ENCODE measurements at places on chromosomes 2 and 18.

GRCh38 chr2:214730800-214731407, 78.6 kb downstream of the BARD1 start:
- DNase-seq, result no peak

DNA sequence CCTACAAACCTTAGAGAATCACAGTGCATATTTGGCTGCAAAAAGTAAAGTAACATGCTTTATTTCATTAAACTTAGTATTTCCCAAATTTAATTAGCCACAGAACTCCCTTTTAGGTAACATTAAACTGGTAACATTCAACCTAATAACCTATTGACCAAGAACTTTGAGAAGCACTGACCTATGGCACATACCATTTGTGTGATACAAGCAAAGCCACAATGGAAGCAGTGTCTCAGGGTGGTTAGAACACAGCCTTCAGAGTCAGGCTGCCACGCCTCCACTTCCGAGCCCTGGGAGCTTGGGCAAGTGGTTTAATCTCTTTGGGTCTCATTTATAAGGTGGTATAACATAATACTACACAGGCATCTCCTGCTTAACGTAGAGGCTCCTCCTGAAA, 301.4 kb downstream of the PDE11A start:
- DNase-seq, result no peak

GRCh38 chr2:170073288-170073687, 104.7 kb upstream of the MYO3B start:
- no peak for DNase-seq

- DNase-seq, result no peak
Measured at GRCh38 chr2:205660521-205661124, 21.7 kb upstream of the NRP2 start.

DNA sequence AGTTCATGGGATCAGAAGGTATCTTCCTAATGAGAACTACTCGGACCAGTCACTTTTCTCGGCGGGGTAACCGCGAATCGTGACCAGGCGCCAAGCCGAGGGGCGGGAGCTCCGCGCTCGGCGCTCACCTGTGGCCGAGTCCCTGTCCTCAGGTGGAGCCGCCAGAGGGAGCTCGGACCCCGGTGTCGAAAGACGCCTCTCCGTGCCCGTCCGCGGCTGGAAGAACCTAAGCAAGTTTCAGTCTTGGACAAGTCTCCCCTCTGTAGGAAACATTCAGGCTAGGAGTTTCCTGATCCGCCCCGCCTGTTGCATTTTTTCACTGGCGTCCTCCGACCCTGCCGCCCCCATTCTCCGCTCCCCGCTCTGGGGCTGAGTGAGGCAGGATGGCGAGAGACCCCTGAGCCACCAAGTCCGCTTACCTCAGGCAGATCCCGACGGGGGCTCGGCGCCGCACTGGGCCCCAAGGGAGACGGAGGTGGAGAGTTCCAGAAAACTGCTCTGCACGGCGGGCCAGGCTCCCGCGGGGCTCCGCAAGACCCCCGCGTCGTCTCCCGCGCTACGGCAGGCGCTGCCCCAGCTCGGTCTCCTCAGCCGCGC, 480 bp downstream of the DSEL start:
- peak; percentile 54 for DNase-seq

DNA sequence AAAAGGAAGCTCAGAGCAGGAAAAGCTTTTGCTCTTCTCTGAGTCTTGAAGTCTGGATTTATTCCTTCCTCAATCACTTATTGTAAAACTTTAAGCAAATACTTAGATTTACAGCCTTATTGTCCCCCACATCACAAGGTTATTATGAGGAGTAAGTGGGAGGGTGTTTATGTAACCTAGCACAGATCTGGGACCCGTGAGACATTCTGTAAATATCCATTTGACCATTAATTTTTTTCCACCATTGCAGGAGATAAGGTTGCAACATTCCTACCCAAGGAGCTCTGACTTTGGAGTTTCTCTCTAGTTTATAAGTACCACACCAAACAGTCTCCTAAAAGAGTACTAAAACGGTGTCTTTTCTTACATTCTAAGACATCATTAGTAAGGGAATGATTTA, 52.1 kb upstream of the CTIF start:
- DNase-seq, result no peak

GRCh38 chr2:240750409-240750808, 58.7 kb downstream of the AQP12A start:
- DNase-seq, result no peak

GRCh38 chr2:100964222-100964621, 37.9 kb upstream of the RPL31 start:
- no peak for DNase-seq

DNA sequence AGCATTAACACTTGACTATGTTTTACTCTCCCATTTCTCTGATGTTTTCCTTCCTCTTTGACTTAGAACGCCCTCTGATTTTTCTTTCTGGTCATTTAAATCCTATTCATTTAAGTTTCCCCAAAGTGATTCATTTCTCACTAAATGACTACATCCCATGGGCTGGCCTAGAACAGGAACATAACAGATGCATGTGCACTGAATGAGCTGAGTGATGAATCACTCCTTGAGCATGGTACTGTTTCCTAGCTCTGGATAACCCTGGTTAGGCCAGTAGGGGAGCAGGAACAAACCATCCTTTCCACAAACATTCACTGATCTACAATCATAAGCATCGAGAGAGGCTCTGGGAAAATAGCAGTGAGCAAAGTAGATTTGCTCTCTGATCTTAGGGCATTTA, 221.9 kb upstream of the SETBP1 start:
- DNase-seq, result no peak

- no peak for DNase-seq
Measured at GRCh38 chr2:234533626-234534025, 36.7 kb upstream of the ARL4C start.

DNA sequence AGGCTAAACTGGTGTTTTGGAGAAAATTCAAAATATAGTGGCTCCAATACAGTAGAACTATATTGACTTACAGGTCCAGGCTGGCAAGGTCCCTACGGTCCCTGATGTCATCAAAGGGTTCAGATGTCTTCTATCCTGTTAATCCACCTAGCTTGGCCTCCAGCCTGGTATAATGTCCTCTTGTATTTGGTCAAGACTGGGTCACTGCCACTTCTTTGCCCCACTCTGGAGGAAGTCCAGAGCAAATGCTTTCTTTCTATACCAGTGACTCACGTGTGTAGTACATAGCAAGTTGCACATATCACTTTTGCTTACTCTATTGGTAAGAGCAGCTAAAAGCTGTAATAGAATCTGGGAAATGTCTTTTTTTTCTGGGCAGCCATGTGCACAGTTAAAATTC, 80.8 kb downstream of the LCLAT1 start:
- DNase-seq, result no peak

DNA sequence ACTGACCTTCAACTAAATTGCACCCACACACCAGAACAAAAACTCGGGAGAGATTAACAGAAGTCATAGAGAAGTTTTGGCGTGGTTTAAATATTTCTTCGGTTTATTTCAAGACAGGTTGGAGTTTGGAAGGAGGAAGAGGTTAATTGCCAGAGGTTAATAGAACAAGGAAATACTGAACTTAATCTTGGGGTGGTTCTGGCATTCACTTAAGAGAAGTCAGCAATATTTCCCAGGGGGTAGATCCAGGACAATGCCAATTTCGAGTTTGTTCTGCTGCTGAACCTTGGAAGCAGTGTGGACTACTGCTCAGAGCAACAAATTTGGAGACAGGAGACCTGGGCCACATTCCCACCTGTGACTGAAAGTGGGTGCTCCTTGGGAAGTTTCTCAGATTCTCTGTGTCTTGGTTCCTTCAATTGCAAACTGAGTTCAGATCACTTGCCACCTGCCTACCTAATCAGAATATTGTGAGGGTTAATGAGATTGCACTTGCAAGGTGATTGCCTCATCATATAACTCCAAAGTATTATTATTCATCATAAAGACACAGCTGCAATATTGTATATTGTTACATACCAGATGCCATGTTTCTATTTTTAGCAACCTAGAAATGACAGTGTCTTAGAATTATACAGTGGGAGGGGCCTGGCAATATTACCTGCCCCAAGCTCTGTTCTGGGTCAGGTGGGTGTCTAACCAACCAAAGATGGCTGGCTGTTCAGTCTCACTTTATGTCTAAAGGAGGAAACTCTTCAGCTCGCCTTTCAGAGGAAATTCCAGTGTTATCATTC, 217.4 kb downstream of the CDCA7 start:
- no peak for DNase-seq

DNA sequence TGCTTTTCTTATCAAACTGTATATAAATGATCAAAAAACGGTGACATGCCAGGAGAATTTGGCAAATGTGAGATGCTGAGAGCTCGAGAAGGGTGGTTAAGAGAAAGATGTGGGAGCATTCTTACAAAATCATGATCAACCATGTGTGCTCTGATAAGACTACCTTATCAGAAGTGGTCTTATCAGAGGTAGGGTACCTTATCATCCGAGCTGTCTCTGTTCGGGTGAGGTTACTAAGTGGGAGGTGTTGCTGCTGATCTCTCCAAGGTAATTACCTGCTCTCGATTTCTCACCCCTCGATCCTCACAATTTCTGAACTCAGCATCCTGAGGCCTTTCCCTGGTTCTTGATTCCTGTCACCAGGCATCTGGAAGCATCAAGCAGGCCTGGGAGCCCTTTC, 813.0 kb upstream of the ID2 start:
- DNase-seq, result no peak

GRCh38 chr18:42929181-42929580, 186.3 kb downstream of the RIT2 start:
- no peak for DNase-seq

DNA sequence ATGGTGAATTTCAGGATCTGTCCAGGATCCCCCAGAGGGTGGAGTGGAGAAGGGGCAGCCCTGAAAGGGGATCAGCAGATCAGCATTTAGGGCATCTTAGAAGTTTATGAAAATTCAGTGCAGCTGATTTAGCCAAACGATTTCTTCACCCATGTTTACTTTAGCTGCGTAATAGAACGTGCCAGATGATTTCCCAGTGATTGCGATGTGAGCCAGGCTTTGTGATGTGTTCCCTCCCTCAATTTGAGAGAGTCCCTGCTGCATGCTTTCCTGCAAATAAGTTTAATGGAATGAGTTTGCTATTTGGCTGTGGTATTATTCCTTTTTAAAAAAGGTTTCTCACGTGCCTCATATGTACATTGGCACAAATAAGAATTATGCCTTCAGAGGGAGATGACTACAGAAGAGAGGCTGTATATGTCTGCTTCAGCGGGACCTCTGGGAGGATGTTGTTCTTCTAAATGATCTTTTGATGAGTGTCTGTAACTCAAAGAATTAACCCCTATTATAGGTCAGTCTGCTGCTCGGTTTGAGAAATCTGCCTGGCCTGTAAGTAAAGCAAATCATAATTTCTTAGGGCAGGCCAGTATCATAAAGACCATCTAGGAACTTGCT, 111.9 kb downstream of the MRO start:
- no peak for DNase-seq

DNA sequence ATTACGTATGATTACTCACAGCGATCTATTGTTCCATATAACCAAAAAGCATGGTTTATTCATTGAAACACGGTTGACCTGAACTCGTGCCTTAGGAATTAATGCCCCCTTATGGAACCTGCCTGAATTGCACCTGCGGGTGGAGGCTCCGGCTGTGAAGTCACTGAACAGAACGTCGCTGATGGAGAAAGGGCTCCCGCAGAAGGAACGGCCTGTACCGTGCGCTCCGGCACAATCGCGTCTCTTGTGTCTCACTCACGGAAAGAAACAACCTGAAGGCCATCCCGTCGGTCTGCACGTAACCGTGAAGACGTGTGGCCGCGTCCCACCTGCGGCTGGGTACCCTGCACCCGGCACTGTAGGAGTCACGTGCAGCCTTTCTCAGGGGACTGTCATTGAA, 133.1 kb downstream of the NFATC1 start:
- DNase-seq, result no peak

- no peak for DNase-seq
Measured at GRCh38 chr18:49904871-49905555, 91.7 kb upstream of the ACAA2 start.

- no peak for DNase-seq
Measured at GRCh38 chr2:32166115-32166574, 481 bp downstream of the SLC30A6 start.

GRCh38 chr2:105866216-105867185, 121.8 kb downstream of the NCK2 start:
- no peak for DNase-seq

DNA sequence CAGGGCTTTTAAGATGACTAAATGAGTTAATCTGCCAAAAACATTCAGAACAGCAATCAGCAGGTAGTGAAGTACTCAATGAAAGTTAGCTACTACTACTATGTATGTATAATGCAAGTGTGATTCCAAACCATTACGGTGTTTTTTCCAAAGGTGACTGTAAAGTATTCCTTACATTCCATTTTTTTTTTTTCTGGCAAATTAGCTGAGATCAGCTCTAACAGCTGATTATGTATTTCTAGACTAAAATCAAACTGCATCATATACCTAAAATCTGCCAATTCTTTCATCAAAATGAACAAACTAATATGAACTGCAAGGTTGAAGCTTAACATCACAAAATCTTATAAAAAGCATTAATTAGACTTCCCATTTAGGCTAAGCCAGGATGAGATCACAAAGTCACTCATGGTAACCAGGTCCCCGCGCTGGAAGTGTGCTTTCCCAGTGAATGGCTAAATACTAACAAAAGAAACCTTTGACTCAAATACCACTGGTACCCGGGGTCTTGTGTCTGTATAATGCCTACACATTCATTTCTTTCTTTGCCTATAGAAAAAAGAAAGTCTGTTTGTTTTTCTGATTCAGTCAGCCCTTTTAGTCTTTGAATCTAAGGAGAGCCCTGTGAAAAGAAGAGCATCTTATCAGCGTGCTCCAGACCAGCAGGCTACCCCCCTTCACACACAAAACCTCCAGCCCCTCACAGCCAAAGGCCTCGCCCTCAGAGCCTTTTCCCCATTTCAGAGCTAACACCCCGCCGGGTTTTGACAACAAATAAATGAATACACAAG, 88.3 kb downstream of the RBMS1 start:
- DNase-seq, result no peak

- no peak for DNase-seq
Measured at GRCh38 chr2:240788482-240788881, 31.5 kb downstream of the KIF1A start.

GRCh38 chr2:172403402-172403801, 24.0 kb upstream of the ITGA6 start:
- DNase-seq, result no peak

DNA sequence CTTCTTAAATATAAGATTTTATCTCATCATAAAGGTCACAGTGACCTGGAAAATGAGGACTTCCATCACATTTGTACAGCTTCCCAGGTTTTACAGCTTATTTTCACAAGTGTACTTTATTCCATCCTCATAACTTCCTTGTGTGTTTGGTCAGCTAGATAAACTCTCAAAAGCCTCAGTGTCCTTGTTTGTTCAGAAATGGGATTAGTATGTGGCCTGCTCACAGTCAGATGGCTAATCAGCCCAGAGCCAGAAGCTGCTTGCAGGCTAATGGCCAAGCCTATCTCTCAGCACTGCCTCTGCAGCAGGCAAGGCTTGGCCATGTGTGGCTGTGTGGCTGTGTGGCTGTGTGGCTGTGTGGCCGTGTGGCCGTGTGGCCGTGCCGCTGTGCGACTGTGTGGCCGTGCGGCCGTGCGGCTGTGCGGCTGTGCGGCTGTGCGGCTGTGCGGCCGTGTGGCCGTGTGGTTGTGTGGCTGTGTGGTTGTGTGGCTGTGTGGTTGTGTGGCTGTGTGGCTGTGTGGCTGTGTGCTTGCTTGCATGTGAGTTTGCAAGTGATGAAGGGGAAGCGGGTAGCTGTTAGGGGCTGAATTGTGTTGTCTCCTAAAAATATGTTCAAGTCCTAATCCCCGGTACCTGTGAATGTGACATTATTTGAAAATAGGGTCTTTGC, 233.0 kb upstream of the TNP1 start:
- no peak for DNase-seq

GRCh38 chr18:25921677-25922421, 168.6 kb downstream of the SS18 start:
- DNase-seq, result no peak

- DNase-seq, result no peak
Measured at GRCh38 chr2:106565599-106565998, 78.4 kb downstream of the CD8B2 start.
